HuH-7.5 (cell line): ENCODE measurements at places on chromosomes 1 and 21.

DNA sequence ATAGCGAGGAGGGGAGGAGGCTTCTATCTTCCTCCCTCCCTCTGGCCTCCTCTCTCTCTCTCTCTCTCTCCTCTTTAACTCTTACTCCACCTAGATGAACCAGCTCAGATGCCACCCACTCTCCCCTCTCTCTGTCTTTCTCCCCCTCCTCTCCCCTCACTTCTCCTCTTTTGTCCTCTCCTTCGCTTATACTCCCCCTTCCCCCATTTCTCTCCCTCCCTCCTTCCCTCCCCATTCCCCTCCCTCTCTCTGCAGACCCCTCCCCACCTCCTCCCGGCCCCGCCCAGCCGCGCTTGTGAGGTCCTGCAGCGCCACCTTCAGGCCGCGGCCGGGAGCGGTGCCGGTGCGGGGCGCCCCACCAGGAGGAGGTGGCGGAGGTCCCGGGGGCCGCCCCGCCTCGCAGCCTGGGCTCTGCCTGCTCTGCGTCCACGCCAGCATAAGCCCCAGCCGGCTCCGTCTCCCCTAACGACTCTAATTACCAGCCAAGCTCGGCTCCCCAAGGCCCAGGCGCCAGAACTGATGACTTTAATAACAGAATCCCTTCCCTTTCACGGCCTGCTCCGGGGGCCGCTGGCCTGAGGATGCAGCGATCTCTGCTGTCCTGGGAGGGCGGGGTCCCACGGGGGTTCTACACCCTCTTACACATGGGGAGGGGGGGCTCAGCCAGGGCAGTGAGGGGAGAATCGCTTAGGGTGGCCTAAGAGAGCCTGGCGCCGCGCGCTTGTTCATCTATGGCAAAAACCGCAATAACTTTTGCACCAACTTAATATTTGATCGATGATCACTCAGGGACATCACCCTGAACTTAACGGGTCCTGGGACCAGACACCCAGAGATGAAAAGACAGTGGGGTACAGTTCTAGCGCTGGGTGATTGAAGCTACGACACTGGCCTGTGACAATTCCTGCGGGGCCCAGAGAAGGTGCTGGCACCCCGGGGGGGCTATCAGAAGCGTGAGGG is 637.3 kb downstream of the MATN1 start:
- no peak for DNase-seq

DNA sequence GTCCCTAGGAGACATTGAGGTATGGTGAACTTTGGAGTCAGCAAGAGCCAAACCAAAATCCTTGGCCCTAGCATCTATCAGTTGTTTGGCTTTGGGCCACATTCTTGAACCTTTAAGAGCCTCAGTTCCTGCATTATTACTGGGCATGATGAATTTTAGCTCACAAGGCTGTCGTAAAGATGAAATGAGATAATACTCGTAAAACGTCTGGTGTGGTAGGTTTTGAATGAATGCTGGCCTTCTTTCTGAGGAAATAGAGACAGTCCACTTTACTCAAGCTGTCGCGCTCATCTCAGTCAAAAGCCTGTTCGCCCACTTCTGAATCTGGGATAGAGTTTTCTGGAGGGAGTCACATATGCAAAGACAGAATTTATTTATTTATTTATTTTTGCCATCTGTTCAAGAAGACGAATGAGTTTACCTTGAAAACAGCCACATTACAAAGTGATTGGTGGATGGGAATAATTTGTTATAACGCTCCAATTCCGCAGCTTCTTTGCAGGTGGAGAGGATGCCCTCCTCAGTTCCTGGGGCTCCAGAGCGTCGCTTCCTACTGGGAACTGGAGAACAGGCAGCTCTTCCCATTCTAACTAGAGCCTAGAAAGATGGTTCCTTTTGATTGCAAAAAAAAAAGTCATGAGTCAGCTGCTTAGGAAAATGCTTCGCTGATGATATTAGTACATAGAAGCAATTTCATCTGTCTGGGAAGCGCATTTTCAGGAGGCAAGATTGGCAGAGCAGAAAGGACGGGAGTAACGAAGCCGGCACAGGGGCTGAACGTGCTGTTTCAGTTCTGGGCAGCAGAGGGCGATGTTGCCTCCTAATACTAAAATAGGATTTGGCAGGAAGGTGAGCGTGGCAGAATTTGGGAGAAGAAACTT is 49.9 kb upstream of the CYP2J2 start:
- DNase-seq = peak; percentile 51

DNA sequence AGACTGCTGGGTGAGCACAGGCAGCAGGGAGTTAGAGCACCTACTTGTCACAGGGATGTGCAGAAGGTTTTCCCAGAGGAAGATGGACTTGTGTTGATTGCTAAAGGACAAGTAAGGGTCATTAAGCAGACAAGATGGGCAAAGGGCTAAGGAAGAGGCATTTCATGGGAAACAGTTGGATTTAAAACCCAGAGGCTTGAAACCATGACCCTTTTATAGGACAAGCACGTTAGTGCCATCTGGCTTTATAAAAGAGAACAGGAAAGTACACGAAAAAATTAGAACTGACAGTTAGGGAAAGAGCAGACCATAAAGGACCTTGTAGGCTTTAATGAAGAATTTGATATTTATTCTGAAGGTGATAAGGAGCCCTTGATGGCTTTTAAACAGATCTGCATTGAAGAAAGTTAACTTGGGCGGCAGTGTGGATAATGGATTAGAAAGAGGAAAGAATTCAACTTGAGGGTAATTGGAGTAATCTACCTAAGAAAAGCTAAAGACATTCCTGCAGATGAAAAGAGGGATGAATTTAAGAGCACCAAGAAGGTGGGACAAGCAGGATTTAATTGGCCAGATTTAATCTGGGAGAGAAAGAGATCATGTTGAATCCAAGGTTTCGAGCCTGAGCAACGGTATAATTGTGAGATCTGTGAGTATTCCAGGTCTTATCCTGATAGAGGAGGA is 68.6 kb downstream of the ZC3H11B start:
- DNase-seq = no peak

- DNase-seq = no peak
These were observed 63.3 kb downstream of the UCK2 start for GRCh38 chr1:165890684-165891083.

DNA sequence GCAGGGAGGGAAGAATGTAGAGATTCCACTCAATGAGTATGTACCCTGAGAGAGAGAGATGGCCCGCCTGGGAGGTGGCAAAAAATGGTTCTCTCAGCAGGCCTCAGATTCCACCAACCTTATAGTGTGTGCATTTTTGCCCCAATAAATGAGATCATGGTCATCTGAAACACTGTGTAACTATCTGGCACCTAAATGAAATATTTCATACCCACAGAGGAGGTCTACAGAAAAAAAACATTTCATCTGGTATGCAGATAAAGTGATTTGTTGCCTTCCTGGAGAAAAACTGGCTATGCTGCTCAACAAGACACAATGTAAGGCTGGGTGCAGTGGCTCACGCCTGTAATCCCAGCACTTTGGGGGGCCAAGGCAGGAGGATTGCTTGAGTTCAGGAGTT is 4.9 kb downstream of the TMCO2 start:
- DNase-seq = no peak

GRCh38 chr1:182308826-182309225 is 82.8 kb downstream of the GLUL start:
- no peak for DNase-seq

GRCh38 chr1:153790313-153790965 is 15.2 kb downstream of the SLC27A3 start:
- no peak for DNase-seq

- no peak for DNase-seq
These were observed 792.9 kb upstream of the ADAMTS5 start for GRCh38 chr21:27759820-27760219.

DNA sequence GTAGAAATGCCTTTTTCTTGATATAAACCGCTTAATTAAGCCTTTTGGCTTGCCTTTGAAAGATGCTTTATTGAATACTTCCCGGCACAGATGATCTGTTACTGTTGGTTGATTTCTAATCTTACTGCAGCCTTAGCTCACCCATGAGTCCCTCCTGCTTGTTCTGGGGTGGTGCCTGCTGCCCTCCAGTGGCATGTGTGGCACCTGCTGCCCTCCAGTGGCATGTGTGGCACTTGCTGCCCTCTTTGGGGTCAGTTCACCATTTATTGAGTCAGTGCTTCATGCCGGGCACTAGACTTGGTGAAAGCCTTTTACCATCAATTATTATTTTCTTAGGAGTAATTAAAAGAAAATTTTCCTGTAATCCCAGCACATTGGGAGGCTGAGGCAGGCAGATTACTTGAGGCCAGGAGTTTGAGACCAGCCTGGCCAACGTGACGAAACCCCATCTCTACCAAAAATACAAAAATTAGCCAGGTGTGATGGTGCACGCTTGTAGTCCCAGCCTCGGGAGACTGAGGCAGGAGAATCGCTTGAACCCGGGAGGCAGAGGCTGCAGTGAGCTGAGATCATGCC is 54.3 kb downstream of the ADARB1 start:
- DNase-seq = peak; percentile 42

DNA sequence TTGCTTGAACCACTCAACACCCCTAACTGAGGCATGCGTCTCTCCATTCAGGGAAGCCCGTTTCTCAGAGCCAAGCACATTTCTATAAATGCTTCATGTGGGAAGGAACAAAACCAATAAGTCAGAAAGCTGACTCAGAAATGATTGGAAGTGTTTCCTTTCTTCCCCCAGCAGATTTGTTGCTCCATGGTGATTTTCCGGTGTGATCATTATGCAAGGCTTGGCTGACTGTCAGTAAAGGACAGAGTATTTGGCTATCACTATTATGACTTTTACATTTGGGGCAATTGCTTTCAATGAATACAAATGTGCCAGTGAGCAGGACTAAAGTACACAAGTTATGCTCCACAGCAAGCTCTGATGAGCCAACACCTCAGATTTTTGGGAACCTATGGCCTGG is 53.3 kb upstream of the ZC3H11B start:
- no peak for DNase-seq

- no peak for DNase-seq
These were observed 17.4 kb downstream of the PIK3C2B start for GRCh38 chr1:204477036-204477740.

DNA sequence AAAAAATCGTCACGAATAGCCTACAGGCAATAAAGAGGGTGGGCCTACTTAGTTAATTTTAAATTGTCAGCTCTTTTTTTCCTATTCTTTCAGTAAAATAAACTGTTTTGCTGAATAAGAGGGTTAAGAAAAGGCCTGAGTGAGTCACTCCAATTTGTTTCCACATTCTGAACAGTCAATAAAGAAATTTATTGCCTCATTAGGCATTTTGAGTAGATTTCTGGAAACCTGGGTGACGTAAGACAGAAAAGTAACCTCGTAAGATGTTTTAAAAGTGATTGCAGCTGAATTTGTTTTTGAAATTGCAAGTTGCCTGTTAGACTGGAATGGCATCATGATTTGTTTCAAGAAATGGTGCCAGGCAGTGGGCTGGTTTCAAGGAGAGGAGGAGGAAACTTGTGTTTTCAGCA is 439.3 kb downstream of the USP25 start:
- DNase-seq = no peak

- no peak for DNase-seq
These were observed 78.6 kb downstream of the TIAM1 start for GRCh38 chr21:31265366-31266013.

DNA sequence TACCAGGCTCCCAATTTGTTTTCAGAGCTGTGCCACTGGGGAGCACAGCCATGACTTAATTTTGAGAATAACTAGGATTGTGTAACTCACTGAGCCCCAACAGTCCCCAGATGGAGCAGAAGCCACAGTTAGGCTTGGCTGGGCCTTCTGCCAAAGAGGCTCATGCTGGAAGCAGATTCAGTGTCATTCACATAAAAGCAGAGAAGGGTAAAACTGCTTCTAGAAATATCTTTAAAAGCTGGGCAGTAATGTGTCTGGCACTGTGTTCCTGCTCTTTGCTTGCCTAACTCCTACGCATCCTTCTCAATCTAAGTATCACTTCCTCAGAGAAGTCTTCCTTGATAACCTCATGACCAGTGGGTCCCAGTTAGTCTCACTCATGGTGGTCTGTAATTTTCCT is 20.3 kb downstream of the STK40 start:
- DNase-seq = no peak

GRCh38 chr1:95073446-95073845 is 695 bp upstream of the ALG14 start:
- DNase-seq = no peak

DNA sequence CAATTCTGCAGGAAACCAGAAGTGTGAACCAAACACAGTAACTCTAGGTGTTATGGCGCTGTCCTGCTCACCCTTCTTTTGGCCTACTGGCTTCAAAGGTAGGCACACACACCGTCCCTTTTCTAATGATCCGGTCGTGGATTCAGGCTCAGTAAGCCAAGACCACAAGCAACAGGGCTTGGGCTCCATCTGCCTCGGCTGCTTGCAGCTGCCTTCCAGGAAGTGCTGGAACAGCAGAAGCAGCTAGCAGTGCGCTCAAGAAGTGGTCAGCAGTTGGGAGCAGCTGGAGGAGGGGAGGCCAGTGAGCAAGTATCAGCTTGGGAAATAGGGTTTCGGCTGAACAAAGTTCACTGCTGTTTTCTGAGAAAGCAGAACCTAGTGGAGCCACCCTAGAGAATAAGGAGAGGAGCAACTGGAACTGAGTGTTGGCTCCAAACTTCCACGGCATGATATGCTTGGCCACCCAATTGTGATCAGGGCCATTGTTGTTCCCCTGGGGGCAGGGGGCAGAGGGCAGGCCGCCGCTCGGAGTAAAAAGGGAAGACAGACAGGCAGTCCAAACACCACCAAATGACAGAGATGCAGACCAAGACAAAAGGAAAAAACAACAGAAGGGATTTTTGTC is 173.4 kb downstream of the TOMM20 start:
- DNase-seq = no peak

DNA sequence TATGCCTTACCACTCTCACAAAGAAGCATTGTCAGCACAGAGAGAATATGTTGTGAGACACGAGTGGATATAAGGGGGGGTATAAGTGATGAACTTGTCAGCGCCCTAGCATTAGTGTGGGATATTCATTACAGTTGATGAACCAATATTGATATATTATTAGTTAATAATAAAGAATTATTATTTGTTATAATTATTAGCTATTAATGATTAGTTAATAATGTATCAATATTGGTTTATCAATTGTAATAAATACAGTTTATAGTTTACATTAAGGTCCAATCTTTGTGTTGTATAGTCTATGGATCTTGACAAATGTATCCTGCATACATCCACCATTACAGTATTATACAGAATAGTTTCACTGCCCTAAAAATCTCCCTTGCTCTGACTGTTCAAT is 120.2 kb upstream of the NCAM2 start:
- DNase-seq = no peak

DNA sequence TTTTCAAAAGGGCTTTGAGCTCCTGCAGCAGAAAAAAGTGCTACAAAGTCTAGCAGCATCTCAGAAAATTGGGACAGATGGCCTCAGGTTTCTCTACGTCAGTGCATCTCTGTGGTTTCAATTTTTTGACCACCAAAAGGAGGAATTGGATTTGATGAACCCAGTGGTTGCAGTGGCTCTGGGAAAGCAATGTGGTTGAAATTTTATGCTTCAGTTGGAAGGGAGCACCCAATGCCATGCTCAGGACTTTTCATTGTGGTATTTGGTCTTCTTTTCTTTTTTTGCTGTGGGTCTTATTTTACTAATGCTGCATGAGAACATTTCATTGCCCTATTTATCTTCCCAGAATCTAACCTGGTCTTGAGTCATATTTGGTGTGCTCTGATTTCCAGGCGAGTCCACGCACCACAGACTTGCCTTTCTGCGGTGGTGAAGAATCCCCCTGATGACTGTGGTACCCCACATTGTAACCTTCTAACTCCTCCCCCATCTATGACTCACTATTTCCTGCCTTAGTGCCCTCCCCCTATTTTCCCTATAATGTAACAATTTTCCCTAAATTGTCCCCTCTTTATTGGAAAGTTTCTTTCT is 56.7 kb downstream of the S1PR1 start:
- no peak for DNase-seq

- no peak for DNase-seq
These were observed 682.4 kb upstream of the ADAMTS5 start for GRCh38 chr21:27649323-27649722.

GRCh38 chr1:117803318-117803717 is 126.1 kb downstream of the GDAP2 start:
- no peak for DNase-seq
